ENCODE measurements at places on chromosomes 5 and 9. TPM values are rescaled to one million over a fixed set of nuclear protein-coding genes. Genes with fewer than 3 reads are reported as not detected.

- DNase-seq, result no peak
- no peak overlapping the region for H3K27ac ChIP-seq
- H3K36me3 ChIP-seq, result no peaks in the 10 kb centered on the region
Measured at GRCh38 chr9:9102295-9102694, 1302.7 kb upstream of the DMAC1 start.

- H3K4me3 ChIP-seq, result no peak overlapping the region
- no peaks in the 10 kb centered on the region for H3K27me3 ChIP-seq
- H3K4me1 ChIP-seq, result peaks cover 6% of the 10 kb centered on the region
- no peaks in the 10 kb centered on the region for H3K36me3 ChIP-seq
- no peak overlapping the region for H3K27ac ChIP-seq
Measured at GRCh38 chr9:70609542-70610286, 195.3 kb upstream of the KLF9 start.

GRCh38 chr9:120941046-120941770 lies 14.6 kb upstream of the TRAF1 start:
- no peak for DNase-seq
- H3K4me1 ChIP-seq, result peaks cover 37% of the 10 kb centered on the region
- H3K4me3 ChIP-seq, result no peak overlapping the region
- H3K27me3 ChIP-seq, result no peaks in the 10 kb centered on the region

GRCh38 chr5:113776832-113777525 lies 263.5 kb downstream of the YTHDC2 start:
- no peaks in the 10 kb centered on the region for H3K36me3 ChIP-seq
- H3K4me3 ChIP-seq, result no peak overlapping the region
- no peaks in the 10 kb centered on the region for H3K27me3 ChIP-seq
- no peak overlapping the region for H3K27ac ChIP-seq

AIF1L gene
- 18.8 TPM for total RNA-seq

GRCh38 chr5:170439944-170440269 lies 50.7 kb upstream of the KCNMB1 start:
- H3K27ac ChIP-seq, result no peak overlapping the region
- no peaks in the 10 kb centered on the region for H3K27me3 ChIP-seq
- no peaks in the 10 kb centered on the region for H3K36me3 ChIP-seq
- no peak for DNase-seq
- H3K4me1 ChIP-seq, result no peaks in the 10 kb centered on the region
- H3K4me3 ChIP-seq, result no peak overlapping the region

MEF2C gene
- total RNA-seq, result 104 TPM

GRCh38 chr5:50576265-50576664 lies 90.2 kb upstream of the PARP8 start:
- H3K4me3 ChIP-seq, result no peak overlapping the region
- H3K27me3 ChIP-seq, result no peaks in the 10 kb centered on the region
- DNase-seq, result no peak
- H3K4me1 ChIP-seq, result no peaks in the 10 kb centered on the region

- H3K4me3 ChIP-seq, result no peak overlapping the region
- peaks cover 3% of the 10 kb centered on the region for H3K36me3 ChIP-seq
- no peak for DNase-seq
- no peak overlapping the region for H3K27ac ChIP-seq
Measured at GRCh38 chr5:180001136-180001535, 70.4 kb downstream of the RNF130 start.

GRCh38 chr5:154058055-154059038 lies 19.6 kb downstream of the MFAP3 start:
- H3K4me1 ChIP-seq, result peaks cover 3% of the 10 kb centered on the region
- H3K27ac ChIP-seq, result no peak overlapping the region
- peaks cover 3% of the 10 kb centered on the region for H3K36me3 ChIP-seq
- DNase-seq, result no peak
- H3K4me3 ChIP-seq, result no peak overlapping the region
- H3K27me3 ChIP-seq, result no peaks in the 10 kb centered on the region

- no peak for DNase-seq
- no peak overlapping the region for H3K4me3 ChIP-seq
- no peaks in the 10 kb centered on the region for H3K36me3 ChIP-seq
- H3K27ac ChIP-seq, result no peak overlapping the region
- peaks cover 7% of the 10 kb centered on the region for H3K4me1 ChIP-seq
Measured at GRCh38 chr5:111552896-111553295, 40.6 kb upstream of the STARD4 start.

DNA sequence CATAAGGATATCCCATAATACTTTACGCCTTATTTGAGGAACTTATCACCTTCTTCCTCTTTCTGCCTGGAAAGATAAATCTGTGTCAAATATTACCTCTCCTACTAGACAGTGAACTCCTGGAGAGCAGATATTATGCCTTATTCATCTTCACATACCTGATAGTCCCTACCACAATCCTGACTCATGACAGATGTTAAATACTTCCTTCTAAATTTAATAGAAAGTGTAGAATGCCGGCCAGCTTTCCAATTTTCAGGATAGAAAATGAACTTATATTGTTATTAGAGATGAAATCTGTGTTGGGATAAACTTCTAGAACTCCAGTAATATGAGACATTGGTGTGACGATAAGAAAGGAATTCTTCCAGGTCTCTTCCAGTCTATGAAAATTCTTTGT lies 89.0 kb downstream of the GCNT4 start:
- H3K4me1 ChIP-seq, result no peaks in the 10 kb centered on the region
- H3K27me3 ChIP-seq, result no peaks in the 10 kb centered on the region
- H3K36me3 ChIP-seq, result no peaks in the 10 kb centered on the region

GRCh38 chr5:61051267-61051666 lies 106.3 kb downstream of the NDUFAF2 start:
- DNase-seq, result no peak
- no peaks in the 10 kb centered on the region for H3K36me3 ChIP-seq
- no peaks in the 10 kb centered on the region for H3K27me3 ChIP-seq
- no peak overlapping the region for H3K4me3 ChIP-seq
- H3K4me1 ChIP-seq, result peaks cover 13% of the 10 kb centered on the region

- H3K4me3 ChIP-seq, result peak overlapping the region; percentile 66
- H3K36me3 ChIP-seq, result no peaks in the 10 kb centered on the region
- no peaks in the 10 kb centered on the region for H3K27me3 ChIP-seq
- peaks cover 4% of the 10 kb centered on the region for H3K4me1 ChIP-seq
Measured at GRCh38 chr5:373710-374602, 52.4 kb downstream of the AHRR start.

GRCh38 chr9:29203244-29203930 lies 1630.1 kb upstream of the C9orf72 start:
- H3K36me3 ChIP-seq, result no peaks in the 10 kb centered on the region
- no peaks in the 10 kb centered on the region for H3K4me1 ChIP-seq
- H3K27ac ChIP-seq, result no peak overlapping the region
- DNase-seq, result no peak
- H3K27me3 ChIP-seq, result no peaks in the 10 kb centered on the region

- no peaks in the 10 kb centered on the region for H3K27me3 ChIP-seq
- H3K4me1 ChIP-seq, result peaks cover 62% of the 10 kb centered on the region
- no peak for DNase-seq
- H3K36me3 ChIP-seq, result no peaks in the 10 kb centered on the region
- H3K27ac ChIP-seq, result peak overlapping the region; percentile 94
- peak overlapping the region; percentile 34 for H3K4me3 ChIP-seq
Measured at GRCh38 chr9:127554966-127555839, 56.9 kb upstream of the STXBP1 start.

ZNF658 gene
- total RNA-seq, result 4.0 TPM

- no peak overlapping the region for H3K4me3 ChIP-seq
- no peaks in the 10 kb centered on the region for H3K27me3 ChIP-seq
- no peaks in the 10 kb centered on the region for H3K4me1 ChIP-seq
- no peaks in the 10 kb centered on the region for H3K36me3 ChIP-seq
- DNase-seq, result no peak
- H3K27ac ChIP-seq, result no peak overlapping the region
Measured at GRCh38 chr9:93698140-93698908, 121.9 kb downstream of the PHF2 start.

GRCh38 chr5:97131921-97132320 lies 10.5 kb downstream of the LIX1 start:
- no peak for DNase-seq
- no peaks in the 10 kb centered on the region for H3K36me3 ChIP-seq
- no peak overlapping the region for H3K27ac ChIP-seq
- peaks cover 6% of the 10 kb centered on the region for H3K4me1 ChIP-seq
- H3K4me3 ChIP-seq, result no peak overlapping the region
- H3K27me3 ChIP-seq, result no peaks in the 10 kb centered on the region

CKMT2 gene
- total RNA-seq, result 20.6 TPM

- H3K4me3 ChIP-seq, result no peak overlapping the region
- no peaks in the 10 kb centered on the region for H3K36me3 ChIP-seq
- H3K27ac ChIP-seq, result no peak overlapping the region
- no peak for DNase-seq
Measured at GRCh38 chr9:102497709-102498108, 497.4 kb upstream of the CYLC2 start.

- peak overlapping the region; percentile 4 for H3K27ac ChIP-seq
- DNase-seq, result no peak
- peaks cover 33% of the 10 kb centered on the region for H3K4me1 ChIP-seq
- H3K36me3 ChIP-seq, result no peaks in the 10 kb centered on the region
- H3K4me3 ChIP-seq, result no peak overlapping the region
Measured at GRCh38 chr9:93072383-93072795, 13.9 kb downstream of the SUSD3 start.

FOXI1 gene
- total RNA-seq, result not detected

DNA sequence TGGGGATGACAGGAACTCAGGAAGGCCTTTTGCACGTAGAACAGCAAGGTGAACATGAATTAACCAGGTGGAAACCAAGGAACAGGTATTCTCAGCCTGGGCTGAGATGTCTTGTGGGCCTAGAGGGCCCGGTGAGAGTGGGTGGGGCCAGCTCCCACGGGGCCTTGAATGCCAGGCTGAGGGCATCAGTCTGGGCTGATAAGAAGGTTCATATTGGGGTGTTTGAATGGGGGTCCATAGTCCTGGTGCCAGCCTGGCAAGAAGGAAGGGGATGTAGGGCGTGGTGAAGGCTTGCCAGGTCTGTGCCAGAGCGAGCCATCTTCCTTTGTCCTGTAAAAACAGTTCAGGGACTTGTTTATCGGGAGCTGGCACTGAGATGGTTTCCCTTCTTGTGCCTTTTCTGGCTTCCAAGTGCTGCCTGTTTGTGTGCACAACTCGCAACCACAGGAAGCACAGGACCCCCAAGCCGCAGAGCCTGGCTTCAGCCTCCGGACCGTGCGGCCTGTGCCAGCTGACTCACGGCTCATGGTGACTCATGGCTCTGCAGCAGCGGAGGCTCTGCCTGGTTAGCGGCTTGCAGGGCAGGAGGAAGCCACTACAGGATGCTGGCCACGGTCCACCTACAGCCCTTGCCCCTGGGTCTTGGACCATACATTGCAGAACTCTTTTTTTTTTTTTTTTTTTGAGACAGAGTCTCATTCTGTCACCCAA lies 2.4 kb downstream of the CARD19 start:
- peak overlapping the region; percentile 96 for H3K4me3 ChIP-seq
- peak; percentile 83 for DNase-seq

- H3K36me3 ChIP-seq, result no peaks in the 10 kb centered on the region
- no peak overlapping the region for H3K4me3 ChIP-seq
- no peaks in the 10 kb centered on the region for H3K4me1 ChIP-seq
- no peaks in the 10 kb centered on the region for H3K27me3 ChIP-seq
- no peak for DNase-seq
Measured at GRCh38 chr5:125037020-125037419, 290.6 kb upstream of the ZNF608 start.

CXCL14 gene
- 27.5 TPM for total RNA-seq

APBA1 gene
- total RNA-seq, result 6.8 TPM

DNA sequence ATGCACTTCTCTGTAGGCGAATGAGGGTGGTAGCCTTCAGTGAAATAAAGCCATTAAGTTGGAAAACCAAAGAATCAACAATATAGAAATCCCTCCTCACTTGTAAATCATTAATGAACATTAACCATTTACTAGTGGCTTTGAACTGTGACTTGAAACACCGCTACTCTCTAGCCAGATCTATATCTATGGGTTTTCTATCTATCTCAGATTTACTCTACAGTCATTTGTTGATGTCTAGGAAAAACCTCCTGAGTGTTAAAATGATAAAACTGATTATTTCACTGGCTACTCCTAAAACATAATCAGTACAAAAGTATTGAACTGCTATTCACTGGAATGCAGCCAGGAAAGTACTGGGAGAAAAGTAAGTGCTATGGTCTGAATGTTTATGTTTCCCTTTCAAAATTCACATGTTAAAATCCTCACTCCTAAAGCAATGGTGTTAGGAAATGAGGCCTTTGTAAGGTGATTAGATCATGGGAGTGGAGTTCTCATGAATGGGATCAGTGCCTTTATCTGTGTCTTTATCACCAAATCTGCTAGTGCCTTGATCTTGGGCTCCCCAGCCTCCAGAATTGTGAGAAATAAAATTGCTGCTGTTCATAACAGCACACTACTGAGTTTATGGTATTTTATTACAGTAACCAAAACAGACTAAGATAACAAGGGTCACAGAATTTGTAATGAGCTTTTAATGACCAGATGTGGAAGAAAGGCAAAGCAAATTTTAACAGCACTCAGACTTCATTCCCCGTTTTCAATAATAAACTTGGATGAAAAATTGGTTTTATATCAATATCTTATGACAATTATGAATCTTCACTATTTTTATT lies 8.6 kb upstream of the OXCT1 start:
- no peak overlapping the region for H3K4me3 ChIP-seq
- no peaks in the 10 kb centered on the region for H3K36me3 ChIP-seq
- no peaks in the 10 kb centered on the region for H3K27me3 ChIP-seq
- DNase-seq, result no peak

- H3K27ac ChIP-seq, result no peak overlapping the region
- no peaks in the 10 kb centered on the region for H3K4me1 ChIP-seq
- H3K4me3 ChIP-seq, result no peak overlapping the region
- no peaks in the 10 kb centered on the region for H3K27me3 ChIP-seq
- H3K36me3 ChIP-seq, result no peaks in the 10 kb centered on the region
Measured at GRCh38 chr5:169874621-169875020, 105.7 kb downstream of the INSYN2B start.

DNA sequence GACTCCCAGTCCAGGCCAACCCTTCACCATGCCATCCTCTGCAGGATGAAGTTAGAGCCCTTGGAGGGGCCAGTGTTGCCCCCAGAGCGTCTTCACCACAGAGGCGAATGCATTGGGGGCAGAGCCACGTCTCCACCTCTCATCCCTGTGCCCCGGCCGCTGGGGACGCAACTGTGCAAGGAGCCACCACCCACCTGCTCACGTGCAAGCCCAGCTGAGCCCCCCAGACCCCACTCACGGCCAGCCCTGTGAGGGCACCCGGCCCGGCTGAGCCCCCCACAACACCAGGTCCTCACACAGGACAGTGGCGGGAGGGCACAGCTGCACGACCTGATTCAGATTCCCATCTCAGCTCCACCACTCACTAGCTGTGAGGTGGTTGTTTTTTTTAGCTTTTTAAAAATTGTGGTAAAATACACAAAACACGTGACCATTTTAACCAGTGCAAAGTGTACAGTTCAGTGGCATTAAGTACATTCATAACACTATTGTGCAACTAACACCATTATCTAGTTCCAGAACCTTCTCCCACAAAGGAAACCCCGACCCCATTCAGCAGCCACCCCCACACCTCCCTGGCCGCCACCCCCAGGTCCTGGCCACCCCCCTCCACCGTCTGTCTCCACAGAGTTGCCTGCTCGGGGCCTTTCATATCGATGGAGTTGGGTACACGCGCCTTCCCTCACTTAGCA lies 33.5 kb upstream of the UBAC1 start:
- no peak overlapping the region for H3K4me3 ChIP-seq
- H3K36me3 ChIP-seq, result no peaks in the 10 kb centered on the region
- no peak overlapping the region for H3K27ac ChIP-seq
- peaks cover 25% of the 10 kb centered on the region for H3K4me1 ChIP-seq

- peaks cover 15% of the 10 kb centered on the region for H3K4me1 ChIP-seq
- no peaks in the 10 kb centered on the region for H3K27me3 ChIP-seq
- no peak overlapping the region for H3K27ac ChIP-seq
- no peak for DNase-seq
- no peak overlapping the region for H3K4me3 ChIP-seq
Measured at GRCh38 chr5:150443242-150444075, 6.1 kb downstream of the RPS14 start.

All from thoracic aorta (tissue), 2 donors.